Fibroblast of gingiva (primary cell): ENCODE measurements at places on chromosomes 3 and 15.

- peak; percentile 47 for DNase-seq
Observed at GRCh38 chr3:127822682-127823425, 539 bp upstream of the MGLL start.

DNA sequence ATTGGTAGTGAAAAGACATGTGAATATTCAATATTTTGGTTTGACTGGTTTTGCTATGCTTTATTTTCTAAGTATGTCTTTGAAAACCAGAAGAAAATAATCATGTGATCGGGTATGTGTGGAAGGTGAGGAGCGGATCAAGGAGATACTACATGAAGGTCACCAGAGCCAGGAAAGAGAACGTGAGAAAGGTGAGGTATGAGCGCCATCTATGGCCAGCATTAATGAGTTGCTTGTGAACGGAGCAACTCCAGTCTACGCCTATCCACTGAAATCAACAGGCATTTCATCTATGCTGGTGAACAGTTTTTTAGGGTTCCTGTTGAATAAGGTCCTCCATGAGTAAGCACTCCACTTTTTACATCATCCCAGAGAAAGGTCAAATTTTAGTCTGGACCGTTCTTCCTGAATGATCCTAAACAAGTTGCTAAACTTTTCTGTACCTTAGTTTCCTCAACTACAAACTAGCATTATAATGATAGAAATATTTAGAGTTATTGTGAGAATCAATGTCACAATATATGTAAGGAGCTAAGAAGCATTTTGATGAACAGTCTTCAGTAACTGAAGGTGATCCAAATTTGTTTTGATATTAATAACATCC, 1435.2 kb upstream of the CADM2 start:
- peak; percentile 45 for DNase-seq

GRCh38 chr3:101091489-101091888, 98.3 kb upstream of the ABI3BP start:
- no peak for DNase-seq

DNA sequence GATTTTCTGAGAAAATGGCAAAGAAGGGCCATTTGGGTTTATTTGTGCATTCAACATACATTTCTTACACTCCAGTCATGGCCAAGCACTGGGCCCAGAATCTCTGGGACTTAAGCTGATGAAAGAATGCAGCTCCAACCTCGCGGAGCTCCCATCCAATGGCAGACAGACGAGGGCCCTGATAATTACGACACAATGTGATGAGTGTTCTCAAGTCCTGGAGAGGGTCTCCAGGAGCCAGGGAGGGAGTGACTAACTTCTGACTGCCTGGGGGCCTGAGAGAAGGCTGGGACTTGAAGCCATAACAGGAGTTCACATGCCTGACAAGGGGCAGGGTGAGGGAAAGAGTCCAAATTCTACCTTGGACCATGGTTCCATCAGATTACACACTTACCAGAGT, 42.6 kb upstream of the BNC1 start:
- no peak for DNase-seq

DNA sequence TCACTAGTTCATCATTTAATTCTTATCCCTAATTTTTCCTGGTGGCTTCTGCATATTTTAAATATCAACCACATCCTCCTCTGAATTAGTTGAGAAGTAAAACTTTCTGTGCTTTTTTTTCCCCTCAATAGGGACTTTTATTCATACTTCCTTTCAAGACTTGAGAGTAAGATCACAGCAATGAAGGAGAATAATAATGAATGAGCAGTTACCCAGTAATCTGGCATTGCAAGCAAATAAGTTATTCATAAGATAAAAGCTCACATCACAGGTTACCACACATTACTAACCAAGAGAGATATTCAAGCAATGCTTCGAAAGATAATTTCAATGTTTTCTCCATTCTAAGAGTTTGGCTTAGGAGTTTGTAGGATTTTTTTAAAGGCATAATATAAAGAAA, 50.3 kb downstream of the BTLA start:
- DNase-seq: no peak

GRCh38 chr3:101878589-101878988, 29.3 kb downstream of the NFKBIZ start:
- no peak for DNase-seq

GRCh38 chr15:92098869-92099268, 245.4 kb downstream of the SLCO3A1 start:
- DNase-seq: peak; percentile 34

- DNase-seq: no peak
Observed at GRCh38 chr15:57041416-57041815, 123.0 kb downstream of the TCF12 start.

DNA sequence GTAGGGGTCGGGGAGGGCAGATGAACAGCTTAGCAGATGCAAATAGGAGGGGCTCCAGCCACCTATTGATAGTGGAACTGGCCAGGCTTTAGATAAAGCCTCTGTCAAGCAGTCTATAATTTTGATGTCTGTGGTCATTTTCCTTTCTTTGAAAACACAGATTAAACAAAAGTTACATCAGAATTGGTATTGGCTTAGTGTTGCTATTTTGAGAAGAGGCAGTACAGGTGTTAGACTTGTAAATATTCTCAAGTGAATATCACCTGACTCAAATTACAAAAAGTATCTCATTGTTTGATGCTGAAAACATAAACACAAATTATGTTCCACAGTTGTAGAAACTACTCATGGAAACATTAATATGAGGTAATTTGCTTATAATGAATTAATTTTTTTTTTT, 18.1 kb downstream of the GHRL start:
- no peak for DNase-seq

GRCh38 chr3:52319921-52320595, 3.9 kb downstream of the DNAH1 start:
- DNase-seq: no peak

GRCh38 chr3:124217542-124217941, 225.6 kb upstream of the ROPN1 start:
- peak; percentile 51 for DNase-seq

DNA sequence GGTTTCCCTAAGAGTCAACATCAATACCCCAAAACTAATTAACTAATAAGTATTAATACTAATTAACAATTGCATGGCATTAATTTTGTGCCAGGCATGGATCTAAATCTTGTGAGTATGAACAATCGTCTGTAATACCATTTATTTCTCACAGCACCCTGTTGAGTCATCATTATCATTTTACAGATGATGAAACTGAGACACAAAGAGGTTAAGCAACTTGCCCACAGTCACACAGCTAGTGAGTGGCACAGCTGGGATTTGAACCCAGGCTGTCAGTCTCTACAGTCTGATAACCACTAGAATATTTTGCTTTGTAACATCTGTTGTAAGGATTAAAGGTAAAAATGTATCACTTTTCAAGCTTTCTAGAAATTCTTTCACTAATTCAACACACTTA, 423.4 kb upstream of the WNT5A start:
- peak; percentile 38 for DNase-seq

- no peak for DNase-seq
Observed at GRCh38 chr3:131530388-131530787, 27.6 kb upstream of the MRPL3 start.
